T-helper 1 cell (primary cell): ENCODE measurements at places on chromosomes 3 and 15.

GRCh38 chr3:184637705-184638104, 74.2 kb downstream of the MAGEF1 start:
- no peak for DNase-seq

GRCh38 chr3:104367000-104367399, 999.7 kb upstream of the ALCAM start:
- DNase-seq, result no peak

DNA sequence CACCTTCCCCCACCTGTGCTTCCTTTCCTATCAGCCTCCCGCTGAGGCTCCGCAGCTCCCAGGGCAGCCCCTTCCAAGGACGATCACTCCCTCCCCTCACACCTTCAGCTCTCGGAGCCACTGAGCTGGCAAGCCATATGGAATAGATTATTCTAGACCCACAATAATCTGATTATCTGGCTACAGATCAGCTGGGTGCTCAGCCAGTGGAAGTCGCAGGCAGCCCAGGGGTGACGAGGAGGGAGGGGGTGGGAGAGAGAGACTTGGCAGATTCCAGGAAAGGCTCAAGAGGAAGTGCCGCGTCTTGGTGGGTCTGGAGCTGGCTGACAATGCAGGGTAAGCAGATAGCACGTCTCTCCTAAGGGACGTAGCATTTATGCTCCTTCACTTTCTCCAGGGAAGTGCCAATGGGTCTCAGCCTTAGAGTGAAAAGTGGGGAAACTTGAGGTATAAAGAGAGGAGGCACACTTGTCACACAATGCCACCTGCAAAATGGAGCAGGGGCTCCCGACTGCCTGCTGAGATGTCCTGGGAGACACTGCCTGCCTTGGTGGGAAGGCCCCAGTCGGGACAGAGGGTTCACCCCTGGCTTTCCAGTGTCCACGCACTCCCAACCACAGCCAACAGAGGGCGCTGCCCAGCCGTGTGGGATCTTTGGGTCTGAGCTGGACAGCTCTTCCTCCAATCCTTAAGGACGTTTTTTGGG, 9.4 kb upstream of the MESP1 start:
- peak; percentile 56 for DNase-seq

GRCh38 chr15:38994310-38994709, 429.7 kb upstream of the RASGRP1 start:
- no peak for DNase-seq

DNA sequence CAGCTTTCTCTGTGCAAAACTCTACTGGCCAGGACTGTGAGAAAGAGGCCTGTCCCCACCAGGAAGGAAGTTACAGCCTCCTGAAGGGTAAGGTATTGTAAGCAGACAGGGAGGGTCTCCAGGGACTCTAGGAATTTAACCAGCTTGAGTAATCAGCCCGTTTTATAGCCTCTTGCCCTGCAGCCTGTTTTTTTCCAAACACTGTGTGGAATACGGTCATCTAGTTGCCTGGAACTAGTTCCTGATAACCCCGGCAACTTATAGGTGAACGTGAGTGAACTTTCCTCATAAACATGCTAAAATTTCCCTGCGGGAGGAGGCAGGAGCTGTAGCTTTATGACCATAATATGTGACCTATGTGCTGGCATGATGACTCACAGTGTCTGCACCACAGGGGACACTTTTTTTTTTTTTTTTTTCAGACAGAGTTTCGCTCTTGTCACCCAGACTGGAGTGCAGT, 60.1 kb upstream of the DAZL start:
- DNase-seq, result no peak

GRCh38 chr3:1591327-1592028, 498.7 kb downstream of the CNTN6 start:
- DNase-seq, result no peak

GRCh38 chr3:54863786-54864185, 64.1 kb downstream of the LRTM1 start:
- DNase-seq, result no peak

- no peak for DNase-seq
Measured at GRCh38 chr15:95698230-95698629, 632.3 kb upstream of the NR2F2 start.

- DNase-seq, result no peak
Measured at GRCh38 chr3:16338999-16339398, 74.0 kb downstream of the OXNAD1 start.

DNA sequence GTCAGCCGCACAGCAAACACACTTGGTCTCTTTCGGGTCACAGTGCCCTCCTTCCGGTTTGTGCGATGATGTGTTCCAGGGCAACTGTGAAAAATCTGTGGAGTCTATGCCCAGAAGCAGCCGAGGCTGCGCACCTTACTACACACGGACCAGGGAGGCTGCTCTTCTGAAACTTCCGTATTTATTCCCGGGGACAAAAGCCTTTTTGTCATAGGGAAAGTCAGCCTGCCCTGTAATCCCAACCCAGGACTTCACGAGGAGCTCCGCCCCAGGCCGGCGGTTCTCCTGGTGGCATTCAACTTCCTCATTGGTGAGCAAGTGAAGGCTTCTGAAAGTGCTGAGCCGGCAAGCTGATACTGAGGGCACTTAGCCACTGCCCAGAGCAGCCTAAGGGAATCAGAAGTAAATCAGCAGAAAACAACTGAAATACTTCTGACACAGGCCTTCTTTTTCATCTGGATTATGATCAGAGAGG, 126.5 kb downstream of the FMN1 start:
- DNase-seq, result no peak

- DNase-seq, result no peak
Measured at GRCh38 chr3:10602769-10603768, 97.7 kb upstream of the ATP2B2 start.

DNA sequence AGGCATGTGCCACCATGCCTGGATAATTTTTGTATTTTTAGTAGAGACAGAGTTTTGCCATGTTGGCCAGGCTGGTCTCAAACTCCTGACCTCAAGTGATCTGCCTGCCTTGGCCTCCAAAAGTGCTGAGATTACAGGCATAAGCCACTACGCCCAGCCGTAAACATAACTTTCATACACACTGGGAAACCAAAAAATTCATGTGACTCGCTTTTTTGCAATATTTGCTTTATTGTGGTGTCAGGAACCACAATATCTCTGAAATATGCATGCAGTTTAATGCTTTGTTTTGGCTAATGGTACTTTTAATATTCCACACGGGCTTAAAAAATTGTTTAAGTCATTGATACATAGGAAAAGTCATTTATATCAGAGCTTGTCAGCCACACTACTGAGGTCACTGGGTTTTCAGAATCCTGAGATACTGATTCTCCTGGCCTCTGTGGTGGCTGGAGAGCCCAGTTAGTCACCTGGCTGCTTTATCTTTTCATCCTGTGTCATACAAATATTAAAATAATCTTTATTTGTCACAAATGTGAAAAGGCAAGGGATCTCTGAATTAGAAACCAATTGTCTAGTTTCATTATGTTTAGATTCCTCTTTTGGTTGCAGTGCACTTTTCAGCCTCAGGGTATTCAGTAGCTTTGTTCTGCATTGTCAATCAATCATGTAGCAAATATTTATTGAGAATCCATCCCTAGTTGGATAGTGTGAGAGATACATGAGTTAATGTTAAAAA, 10.0 kb downstream of the TMEM62 start:
- no peak for DNase-seq

DNA sequence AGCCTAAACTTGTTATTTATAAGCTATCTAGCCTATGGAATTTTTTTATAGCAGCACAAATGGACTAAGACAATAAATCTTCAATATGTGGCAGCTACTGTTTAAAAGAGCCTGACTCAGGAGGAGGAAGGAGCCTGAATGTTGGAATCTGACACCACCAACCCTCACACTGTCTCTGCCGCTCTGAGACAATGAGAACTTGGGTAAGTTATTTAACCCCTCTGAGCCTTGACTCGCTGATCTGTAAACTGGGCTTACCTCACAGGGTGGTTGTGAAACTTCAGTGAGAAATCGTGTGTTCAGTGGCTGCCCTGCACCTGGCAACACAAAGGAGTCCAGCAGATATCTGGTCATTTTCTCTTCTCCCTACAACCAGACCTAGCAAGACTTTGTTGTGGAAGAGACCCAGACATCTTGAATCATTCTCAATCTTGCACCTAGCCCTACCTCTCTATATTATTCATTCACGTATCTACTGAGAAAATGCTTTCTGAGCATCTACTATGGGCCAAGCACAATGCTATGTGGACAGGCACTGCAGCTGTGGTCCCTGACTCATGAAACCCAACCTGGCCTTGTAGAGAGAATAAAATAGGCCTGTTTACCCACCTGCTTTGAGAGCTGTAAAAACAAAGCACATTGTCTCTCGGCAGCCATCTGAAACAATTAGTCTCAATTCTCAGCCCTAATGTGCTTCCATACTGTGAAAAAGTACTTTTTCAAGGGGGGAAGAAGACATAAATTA, 81.9 kb upstream of the SLC25A36 start:
- no peak for DNase-seq

DNA sequence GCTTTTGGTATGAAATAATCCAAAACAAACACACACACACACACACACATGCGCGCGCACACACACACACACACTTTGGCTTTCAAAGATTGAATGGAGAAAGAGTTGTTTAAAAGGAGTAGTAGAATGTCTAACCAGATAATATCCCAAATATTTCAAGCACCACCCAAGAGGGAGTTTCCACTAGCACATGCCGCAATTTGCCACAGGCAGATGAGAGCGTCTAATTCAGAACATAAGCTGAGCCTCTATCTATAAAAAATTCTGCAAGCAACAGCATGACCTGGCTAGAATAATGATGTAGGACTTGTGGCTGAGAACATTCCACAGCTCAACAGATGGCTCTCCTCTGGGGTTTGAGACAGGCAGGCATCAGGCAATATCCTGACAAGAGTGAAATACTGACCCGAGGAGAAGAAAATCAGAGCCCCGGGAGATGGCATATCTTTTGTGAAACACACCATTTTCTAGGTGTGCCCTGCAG, 302.5 kb upstream of the GADL1 start:
- DNase-seq, result no peak

GRCh38 chr3:8442993-8443650, 58.5 kb upstream of the LMCD1 start:
- DNase-seq, result no peak

DNA sequence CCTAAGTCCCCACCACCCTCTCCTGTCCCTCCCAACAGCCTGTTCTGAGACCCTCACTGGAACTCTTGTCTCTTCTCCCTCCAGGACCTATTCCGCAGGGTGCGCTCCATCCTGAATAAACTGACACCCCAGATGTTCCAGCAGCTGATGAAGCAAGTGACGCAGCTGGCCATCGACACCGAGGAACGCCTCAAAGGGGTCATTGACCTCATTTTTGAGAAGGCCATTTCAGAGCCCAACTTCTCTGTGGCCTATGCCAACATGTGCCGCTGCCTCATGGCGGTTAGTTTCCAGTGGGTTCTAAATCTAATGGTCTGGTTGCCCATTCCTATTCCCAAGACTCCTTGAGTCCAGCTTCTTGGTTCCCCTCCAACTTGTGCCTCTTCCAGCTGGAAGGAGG, 9.3 kb downstream of the EIF4G1 start:
- DNase-seq, result no peak

DNA sequence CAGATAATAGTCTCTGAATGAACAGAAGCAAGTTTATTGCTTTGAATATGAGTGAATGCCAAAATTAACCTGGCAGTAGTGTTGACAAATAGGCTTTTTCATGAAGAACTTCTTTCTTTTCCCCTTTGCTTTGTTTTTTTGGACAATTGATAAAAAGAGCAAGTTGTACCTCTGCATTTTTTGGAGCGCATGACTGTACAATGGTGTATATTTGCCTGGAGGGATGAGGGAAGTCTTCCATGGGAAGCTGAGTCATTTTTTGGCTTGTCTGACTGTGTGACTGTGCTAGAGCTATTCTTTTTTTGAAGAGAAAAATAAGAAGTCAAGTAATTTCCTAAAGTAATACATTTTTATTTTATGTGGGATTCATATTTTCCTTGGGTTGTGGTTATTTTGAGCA, 186.9 kb downstream of the KLHL25 start:
- DNase-seq, result no peak

- no peak for DNase-seq
Measured at GRCh38 chr15:22866079-22866478, 27.6 kb downstream of the NIPA2 start.

- DNase-seq, result no peak
Measured at GRCh38 chr3:167198949-167199600, 181.0 kb downstream of the ZBBX start.

DNA sequence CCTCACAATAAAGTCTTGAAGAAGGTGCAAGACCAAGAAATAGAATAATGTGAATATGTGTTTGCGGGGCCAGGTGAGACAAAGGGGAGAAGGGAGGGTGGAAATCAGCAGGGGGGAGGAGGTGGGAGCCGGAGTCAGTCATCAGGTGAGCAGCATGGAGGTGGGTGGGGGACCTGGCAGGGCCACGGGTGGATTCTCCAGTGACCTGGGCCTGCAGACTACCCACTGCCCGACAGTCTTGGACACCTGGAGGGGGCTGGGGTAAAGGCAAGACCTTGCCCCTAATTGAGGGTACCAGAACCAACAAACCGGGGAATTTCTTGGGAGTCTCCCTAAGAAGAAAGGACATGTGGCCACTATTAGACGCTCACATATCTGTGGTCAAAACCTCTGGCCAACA, 95.8 kb downstream of the CHSY1 start:
- no peak for DNase-seq

GRCh38 chr3:25155652-25156471, 272.2 kb upstream of the RARB start:
- no peak for DNase-seq

GRCh38 chr3:8665407-8665896, 20.9 kb upstream of the SSUH2 start:
- DNase-seq, result no peak

DNA sequence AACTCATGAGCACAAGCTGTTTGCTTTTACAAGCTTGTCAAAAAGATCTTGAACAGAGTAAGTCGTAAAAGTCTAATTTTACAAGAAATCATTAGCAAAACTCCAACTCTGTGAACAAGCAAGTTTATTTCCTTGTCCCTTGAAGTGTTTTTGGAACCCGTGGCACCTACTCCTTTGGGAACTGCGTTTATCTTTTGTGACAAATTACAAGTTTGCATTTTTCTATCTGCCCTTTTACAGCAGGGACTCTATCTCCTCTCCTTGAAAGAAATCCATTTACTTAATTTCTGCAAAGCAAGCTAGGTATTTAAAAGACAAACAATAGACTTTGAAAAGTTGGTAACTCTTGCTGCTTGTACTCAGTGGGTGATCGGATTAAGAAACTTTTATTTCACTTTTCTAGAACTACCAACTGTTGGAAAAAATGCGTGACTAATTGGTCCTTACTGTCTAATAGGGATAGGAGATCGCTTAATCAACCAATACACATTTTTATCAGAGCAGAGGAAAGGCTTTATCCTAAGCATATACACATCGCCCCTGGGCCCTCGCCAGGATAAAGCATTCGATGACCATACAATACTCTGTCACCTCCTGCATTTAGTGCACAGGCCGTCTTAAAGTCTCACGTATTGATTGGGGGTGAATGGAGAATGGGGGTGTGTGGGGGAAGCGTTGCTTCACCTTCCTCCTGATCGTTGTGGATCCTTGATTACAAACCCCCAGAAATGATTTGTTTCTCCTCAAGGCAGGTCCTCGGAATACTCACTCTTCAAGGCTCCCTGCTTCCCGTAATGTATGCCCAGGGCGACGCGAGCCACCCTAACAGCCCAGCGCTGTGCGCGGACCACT, 1.7 kb downstream of the PRTG start:
- DNase-seq, result no peak
